ENCODE measurements at places on chromosomes 5 and 9. TPM values are rescaled to one million over a fixed set of nuclear protein-coding genes. Genes with fewer than 3 reads are reported as not detected.
A peak's percentile ranks its signal among the peaks of the same experiment; 100 is the strongest.

Gene UGT3A1
- not detected for total RNA-seq

Gene PCDHGB7
- 3.3 TPM for total RNA-seq

Gene SLC6A7
- total RNA-seq, result not detected

GRCh38 chr9:16718952-16719351, 151.5 kb downstream of the BNC2 start:
- no peak for ATAC-seq

- ATAC-seq, result no peak
Measured at GRCh38 chr5:96214442-96215197, 218.4 kb downstream of the PCSK1 start.

DNA sequence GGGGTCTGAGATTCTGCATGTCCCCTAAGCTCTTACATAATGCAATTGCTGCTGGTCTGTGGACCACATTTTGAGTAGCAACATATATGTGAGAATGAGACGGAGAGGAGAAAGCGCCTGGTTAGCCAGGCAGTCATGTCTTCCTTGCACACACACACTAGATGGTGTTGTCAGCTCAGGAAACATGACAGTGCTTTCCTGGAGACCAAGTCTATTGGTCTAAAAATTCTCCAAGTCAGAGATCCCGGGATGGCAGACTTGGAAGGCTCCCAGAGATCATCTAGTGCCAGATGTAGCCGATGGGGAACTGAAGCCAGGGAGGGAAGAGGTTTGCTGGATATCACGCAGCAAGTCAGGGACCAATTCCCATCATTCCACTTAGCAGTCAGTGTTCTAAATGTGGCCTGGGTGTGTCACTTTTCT, 53.4 kb downstream of the GALNT12 start:
- no peak for ATAC-seq

- peak; percentile 78 for ATAC-seq
Measured at GRCh38 chr9:135499326-135500070, 984 bp upstream of the MRPS2 start.

- ATAC-seq, result no peak
Measured at GRCh38 chr9:94150890-94151650, 66.8 kb downstream of the PTPDC1 start.

GRCh38 chr5:33300209-33300742, 140.5 kb upstream of the TARS1 start:
- no peak for ATAC-seq

Measured in esophagus mucosa (tissue), 1 donor.